RWPE2 (cell line): ENCODE measurements at places on chromosomes 6 and 20.
A peak's percentile ranks its signal among the peaks of the same experiment; 100 is the strongest.

DNA sequence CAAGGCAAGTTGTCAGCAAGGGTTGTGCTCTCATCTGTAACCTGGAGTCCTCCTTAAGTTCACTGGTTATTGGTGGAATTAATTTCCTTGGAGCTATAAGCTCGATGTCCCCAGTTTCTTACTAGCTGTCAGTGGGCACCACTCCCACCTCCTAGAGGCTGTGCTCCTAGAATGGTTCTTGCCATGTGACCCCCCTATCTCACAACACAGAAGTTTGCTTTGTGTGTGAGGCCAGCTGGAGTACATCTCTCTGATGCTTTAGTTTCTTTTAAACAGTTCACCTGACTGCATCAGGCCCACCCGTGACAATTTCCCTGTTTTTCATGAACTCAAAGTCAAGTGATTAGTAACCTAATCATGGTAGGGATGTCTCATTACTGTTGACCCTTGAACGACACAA, 179.1 kb upstream of the SCGN start:
- H3K27me3 ChIP-seq, result no peaks in the 10 kb centered on the region
- peaks cover 4% of the 10 kb centered on the region for H3K4me1 ChIP-seq

- no peaks in the 10 kb centered on the region for H3K27me3 ChIP-seq
- no peak overlapping the region for H3K4me3 ChIP-seq
- H3K36me3 ChIP-seq, result no peaks in the 10 kb centered on the region
- H3K4me1 ChIP-seq, result peaks cover 19% of the 10 kb centered on the region
- DNase-seq, result no peak
- no peak overlapping the region for H3K27ac ChIP-seq
These were observed 98.8 kb upstream of the BEND6 start for GRCh38 chr6:56856036-56856580.

DNA sequence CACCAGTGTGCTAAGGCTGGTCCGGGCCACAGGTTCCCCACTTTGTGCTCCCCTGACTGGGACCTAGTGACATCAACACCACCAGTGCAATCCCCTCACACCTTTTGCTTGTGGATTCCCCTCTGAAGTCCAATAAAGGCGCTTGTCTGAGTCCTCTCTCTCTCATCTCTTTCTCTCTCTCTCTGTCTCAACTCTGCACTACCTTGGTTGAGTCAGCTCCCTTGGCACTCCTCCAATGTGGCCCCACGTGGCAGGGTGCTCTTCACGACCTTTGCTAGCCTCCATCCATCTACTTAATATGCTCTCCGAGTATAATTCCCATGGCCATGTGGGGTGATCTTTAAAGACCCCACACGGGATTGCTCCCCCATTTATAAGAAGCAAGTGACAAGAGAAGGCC, 385.0 kb downstream of the CD83 start:
- no peak overlapping the region for H3K27ac ChIP-seq
- H3K36me3 ChIP-seq, result no peaks in the 10 kb centered on the region
- H3K4me1 ChIP-seq, result peaks cover 8% of the 10 kb centered on the region
- H3K27me3 ChIP-seq, result no peaks in the 10 kb centered on the region

DNA sequence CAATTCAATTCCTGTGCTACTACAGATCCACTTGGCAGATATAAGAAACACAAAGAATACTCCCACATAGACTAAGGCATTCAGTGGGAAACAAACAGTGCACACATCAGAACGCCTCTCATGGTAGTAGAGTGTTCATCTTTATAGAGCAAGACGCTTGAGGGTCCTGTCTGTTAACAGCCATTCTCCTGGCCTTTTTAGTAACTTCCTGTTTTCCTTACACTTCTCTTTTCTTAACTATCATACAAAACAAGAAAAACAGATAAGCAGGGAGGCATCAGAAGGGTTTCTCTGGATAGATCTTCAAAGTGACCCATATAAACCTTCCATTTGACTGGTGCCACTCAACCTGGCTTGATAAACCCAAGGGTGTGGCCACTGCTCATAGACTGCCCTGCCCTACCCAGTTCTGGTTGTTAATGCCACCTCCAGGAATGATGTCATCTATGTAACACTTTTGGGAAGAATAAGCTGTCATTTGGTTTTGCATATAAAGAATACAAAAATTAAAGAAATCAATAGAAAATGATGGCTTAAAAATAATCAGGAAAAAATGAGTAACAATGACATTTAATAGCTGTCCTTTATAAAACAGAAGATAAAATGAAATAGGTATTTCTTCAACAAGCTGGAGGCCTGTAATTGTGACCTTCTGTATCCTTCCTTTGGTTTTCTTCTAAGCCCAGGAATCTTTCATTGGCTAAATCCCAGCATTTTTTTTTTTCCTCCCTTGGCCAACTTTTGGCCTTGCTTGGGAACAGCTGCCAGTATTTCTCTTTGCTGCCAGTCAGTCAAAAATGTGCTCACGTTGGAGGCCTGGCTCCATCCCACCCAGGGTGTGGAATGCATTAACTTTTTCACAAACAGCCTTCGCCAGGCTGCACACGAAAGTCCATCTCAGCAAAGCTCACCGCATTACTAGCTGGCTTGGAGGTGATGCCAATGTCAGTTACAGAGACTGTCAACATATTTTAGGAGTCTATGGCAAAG, 103.5 kb downstream of the GJA10 start:
- no peaks in the 10 kb centered on the region for H3K36me3 ChIP-seq
- DNase-seq, result no peak
- no peak overlapping the region for H3K27ac ChIP-seq
- H3K4me3 ChIP-seq, result no peak overlapping the region
- H3K4me1 ChIP-seq, result peaks cover 26% of the 10 kb centered on the region

GRCh38 chr6:79878142-79878748, 69.1 kb downstream of the ELOVL4 start:
- H3K27me3 ChIP-seq, result no peaks in the 10 kb centered on the region
- no peaks in the 10 kb centered on the region for H3K36me3 ChIP-seq
- DNase-seq, result no peak
- H3K27ac ChIP-seq, result peak overlapping the region; percentile 75
- H3K4me3 ChIP-seq, result no peak overlapping the region

- H3K27ac ChIP-seq, result no peak overlapping the region
- DNase-seq, result no peak
- no peaks in the 10 kb centered on the region for H3K4me1 ChIP-seq
- H3K27me3 ChIP-seq, result peaks cover 15% of the 10 kb centered on the region
- no peaks in the 10 kb centered on the region for H3K36me3 ChIP-seq
These were observed 72.0 kb downstream of the TTLL2 start for GRCh38 chr6:167396659-167397490.

DNA sequence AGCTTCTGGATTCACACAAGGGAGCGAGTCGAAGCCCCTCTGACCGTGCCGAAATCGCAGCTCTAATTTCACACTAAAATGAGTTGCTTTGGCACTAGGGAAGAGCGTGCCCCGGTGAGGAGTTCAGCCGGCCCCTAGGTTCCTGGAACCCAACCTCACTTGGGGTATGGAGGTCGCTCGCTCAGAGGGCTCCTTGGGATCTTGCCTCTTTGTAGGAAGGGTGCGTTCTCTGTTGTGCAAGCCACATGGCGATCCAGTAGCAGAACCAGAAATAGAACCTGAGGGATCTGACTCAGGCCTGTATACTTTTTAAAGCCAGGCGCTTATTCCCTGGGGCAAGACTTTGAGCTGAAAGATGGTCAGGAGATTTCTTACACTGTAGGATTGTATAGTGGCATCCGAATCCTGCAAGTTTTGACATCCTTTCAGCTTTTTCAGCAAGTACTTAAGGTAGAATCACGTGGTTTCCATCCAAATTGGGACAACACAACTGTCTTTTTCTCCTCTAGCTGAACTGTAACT, 861 bp upstream of the RALGAPA2 start:
- H3K27ac ChIP-seq, result peak overlapping the region; percentile 30
- peak overlapping the region; percentile 90 for H3K4me3 ChIP-seq
- DNase-seq, result no peak
- no peaks in the 10 kb centered on the region for H3K27me3 ChIP-seq

GRCh38 chr6:98635191-98635590, 199.2 kb upstream of the POU3F2 start:
- H3K27me3 ChIP-seq, result no peaks in the 10 kb centered on the region
- H3K36me3 ChIP-seq, result no peaks in the 10 kb centered on the region
- H3K27ac ChIP-seq, result no peak overlapping the region
- no peak for DNase-seq
- H3K4me1 ChIP-seq, result no peaks in the 10 kb centered on the region

GRCh38 chr20:54550776-54551396, 75.5 kb downstream of the DOK5 start:
- H3K27ac ChIP-seq, result no peak overlapping the region
- H3K36me3 ChIP-seq, result no peaks in the 10 kb centered on the region
- H3K4me1 ChIP-seq, result no peaks in the 10 kb centered on the region
- H3K4me3 ChIP-seq, result no peak overlapping the region
- H3K27me3 ChIP-seq, result peaks cover 25% of the 10 kb centered on the region

- no peak overlapping the region for H3K4me3 ChIP-seq
- no peaks in the 10 kb centered on the region for H3K27me3 ChIP-seq
- H3K27ac ChIP-seq, result no peak overlapping the region
- H3K36me3 ChIP-seq, result no peaks in the 10 kb centered on the region
These were observed 66.5 kb upstream of the RNF146 start for GRCh38 chr6:127200114-127200513.

- H3K27ac ChIP-seq, result no peak overlapping the region
- DNase-seq, result no peak
- no peaks in the 10 kb centered on the region for H3K36me3 ChIP-seq
- H3K4me1 ChIP-seq, result no peaks in the 10 kb centered on the region
- H3K4me3 ChIP-seq, result no peak overlapping the region
- H3K27me3 ChIP-seq, result no peaks in the 10 kb centered on the region
These were observed 685.4 kb downstream of the TENT5A start for GRCh38 chr6:81067057-81067456.

- H3K36me3 ChIP-seq, result no peaks in the 10 kb centered on the region
- no peaks in the 10 kb centered on the region for H3K27me3 ChIP-seq
- H3K4me3 ChIP-seq, result no peak overlapping the region
- no peak for DNase-seq
These were observed 599.2 kb downstream of the COL12A1 start for GRCh38 chr6:74606582-74607071.

GRCh38 chr6:18147160-18147559, 7.7 kb downstream of the TPMT start:
- H3K27ac ChIP-seq, result peak overlapping the region; percentile 55
- H3K4me1 ChIP-seq, result peaks cover 18% of the 10 kb centered on the region
- DNase-seq, result no peak
- H3K27me3 ChIP-seq, result no peaks in the 10 kb centered on the region
- H3K4me3 ChIP-seq, result no peak overlapping the region

DNA sequence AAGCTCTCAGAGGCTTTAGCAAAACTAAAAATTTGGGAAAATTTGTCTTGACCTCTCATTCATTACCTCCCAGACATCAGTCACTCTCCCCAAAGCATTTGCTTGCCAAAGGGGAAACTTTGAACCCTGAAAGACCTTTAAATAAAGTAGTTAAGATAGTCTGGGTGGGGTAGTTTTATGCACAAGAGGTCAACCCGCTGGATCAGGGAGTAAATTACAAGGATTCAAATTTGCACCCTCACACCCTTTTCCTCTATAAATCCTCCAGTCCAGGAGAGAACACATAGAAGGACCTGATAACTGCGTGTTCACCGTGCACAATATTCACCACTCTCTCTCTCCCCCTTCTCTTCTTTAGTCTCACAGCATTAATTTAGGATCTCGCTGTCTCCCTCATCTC, 36.1 kb upstream of the TNFRSF21 start:
- H3K36me3 ChIP-seq, result no peaks in the 10 kb centered on the region
- H3K27me3 ChIP-seq, result no peaks in the 10 kb centered on the region
- DNase-seq, result no peak
- H3K27ac ChIP-seq, result no peak overlapping the region
- H3K4me3 ChIP-seq, result no peak overlapping the region

GRCh38 chr20:8304124-8304816, 172.2 kb downstream of the PLCB1 start:
- no peaks in the 10 kb centered on the region for H3K4me1 ChIP-seq
- no peak overlapping the region for H3K4me3 ChIP-seq
- DNase-seq, result no peak
- H3K27me3 ChIP-seq, result no peaks in the 10 kb centered on the region

- no peaks in the 10 kb centered on the region for H3K4me1 ChIP-seq
- no peak overlapping the region for H3K4me3 ChIP-seq
- no peak overlapping the region for H3K27ac ChIP-seq
- DNase-seq, result no peak
These were observed 38.0 kb upstream of the NR2E1 start for GRCh38 chr6:108127826-108128225.

DNA sequence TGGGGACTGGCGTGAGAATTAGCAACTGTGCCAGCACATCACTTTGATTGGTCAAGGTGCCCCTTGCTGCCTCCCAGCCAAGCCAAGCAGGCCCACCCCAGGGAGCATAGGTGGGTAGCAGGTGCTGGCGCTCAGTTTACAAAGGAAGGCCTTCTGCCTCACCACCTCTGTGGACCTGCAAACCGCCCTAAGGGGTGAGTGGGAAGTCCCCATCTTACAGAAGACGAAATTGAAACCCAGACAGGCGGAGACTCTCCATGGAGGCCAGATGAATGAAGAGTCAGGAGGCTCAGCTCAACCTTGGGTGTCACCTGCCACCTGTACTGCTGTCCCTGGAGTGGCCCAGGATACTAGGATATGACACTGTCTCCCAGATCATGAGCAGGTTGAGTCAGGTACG, 21.5 kb upstream of the MAS1L start:
- no peaks in the 10 kb centered on the region for H3K4me1 ChIP-seq
- no peak overlapping the region for H3K4me3 ChIP-seq
- H3K36me3 ChIP-seq, result no peaks in the 10 kb centered on the region
- DNase-seq, result no peak
- H3K27me3 ChIP-seq, result no peaks in the 10 kb centered on the region

DNA sequence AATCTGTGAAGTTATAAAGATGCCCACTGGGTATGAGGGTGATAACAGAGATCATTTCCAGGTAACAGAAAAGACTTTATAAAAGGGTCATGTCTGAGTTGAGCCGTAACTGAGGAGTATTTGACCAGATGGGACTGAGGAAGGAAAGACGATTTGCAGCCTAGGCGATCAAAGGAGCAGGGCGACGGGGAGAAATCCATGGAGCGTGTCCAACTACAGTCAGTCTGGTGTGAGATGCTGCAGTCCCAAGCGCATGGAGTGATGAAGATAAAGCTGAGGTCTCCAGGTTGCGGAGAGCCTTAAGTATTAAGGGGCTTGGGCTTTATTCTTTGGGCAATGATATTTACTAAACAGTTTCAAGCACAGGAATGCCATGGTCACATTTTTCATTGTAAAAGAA, 166.7 kb downstream of the PRKN start:
- no peak overlapping the region for H3K4me3 ChIP-seq
- H3K27me3 ChIP-seq, result no peaks in the 10 kb centered on the region
- no peak overlapping the region for H3K27ac ChIP-seq
- H3K4me1 ChIP-seq, result no peaks in the 10 kb centered on the region

DNA sequence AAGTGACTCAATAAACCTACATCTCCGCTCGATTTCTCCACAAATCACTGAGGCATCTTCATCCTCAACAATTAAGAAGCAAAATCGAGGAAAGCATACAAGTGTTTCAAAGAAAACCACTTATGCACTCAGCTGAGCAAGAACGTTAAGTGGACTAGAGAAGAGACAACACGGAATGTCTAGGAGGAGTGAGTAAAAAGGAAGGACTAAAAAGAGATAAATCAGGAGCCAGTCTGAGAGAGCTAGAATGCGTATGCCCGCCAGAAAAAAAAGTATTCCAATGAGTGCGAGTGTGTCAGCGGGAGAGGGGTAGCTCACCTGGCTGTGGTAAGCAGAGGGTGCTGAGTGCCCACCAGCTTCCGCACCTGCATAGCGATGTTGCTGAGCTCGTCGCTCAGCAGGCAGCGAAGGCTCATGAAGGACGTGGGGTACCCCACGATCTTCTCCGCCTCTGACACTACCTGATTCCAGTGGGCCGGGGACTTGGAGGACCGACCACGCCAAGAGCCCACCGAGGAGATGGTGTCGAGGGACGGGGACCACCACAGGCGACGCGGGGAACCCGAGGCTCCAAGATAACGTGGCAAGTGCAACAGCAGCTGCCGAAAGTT, 587 bp downstream of the PDSS2 start:
- peak overlapping the region; percentile 58 for H3K4me3 ChIP-seq
- H3K27ac ChIP-seq, result peak overlapping the region; percentile 50
- DNase-seq, result no peak
- H3K36me3 ChIP-seq, result no peaks in the 10 kb centered on the region
- H3K27me3 ChIP-seq, result no peaks in the 10 kb centered on the region
- peaks cover 7% of the 10 kb centered on the region for H3K4me1 ChIP-seq
